ENCODE measurements at places on chromosomes 4 and X.

GRCh38 chrX:18677161-18677869 is 5.4 kb upstream of the RS1 start:
- DNase-seq: no peak

- DNase-seq: no peak
Observed at GRCh38 chrX:27751976-27752375, 55.8 kb upstream of the MAGEB10 start.

GRCh38 chrX:69314436-69315348 is 149.4 kb upstream of the PJA1 start:
- no peak for DNase-seq

- DNase-seq: no peak
Observed at GRCh38 chrX:18017411-18017810, 156.3 kb upstream of the RAI2 start.
